Activated T-cell treated with anti-CD3 and anti-CD28 coated beads, Interleukin-2, amount 50 U/mL, for 72 hours (primary cell): ENCODE measurements at places on chromosomes 2 and 18.

GRCh38 chr2:130372055-130372832 is 16.4 kb downstream of the PTPN18 start:
- peak; percentile 92 for DNase-seq

DNA sequence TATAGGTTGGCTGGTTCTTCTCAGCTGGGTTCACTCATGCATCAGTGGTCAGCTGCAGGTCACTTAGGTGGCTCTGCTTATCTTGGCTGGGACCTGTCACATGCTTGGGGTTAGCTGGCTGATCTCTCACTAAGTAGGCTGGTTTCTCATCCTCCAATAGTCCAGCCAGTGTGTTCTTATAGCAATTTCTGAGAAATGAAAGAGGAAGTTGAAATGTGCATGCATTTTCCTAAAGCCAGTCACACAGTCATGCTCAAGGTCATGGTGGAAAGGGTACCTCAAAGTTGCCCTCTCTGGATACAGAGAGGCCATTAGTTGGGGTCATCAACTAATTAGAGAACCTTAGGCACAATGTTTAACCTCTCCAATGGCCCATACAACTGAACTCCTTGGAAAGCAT is 64.4 kb downstream of the KLHL29 start:
- no peak for DNase-seq

GRCh38 chr2:175552902-175553301 is 371.4 kb upstream of the ATP5MC3 start:
- DNase-seq = no peak

GRCh38 chr2:227608561-227609338 is 5.9 kb downstream of the SCYGR3 start:
- DNase-seq = peak; percentile 5

DNA sequence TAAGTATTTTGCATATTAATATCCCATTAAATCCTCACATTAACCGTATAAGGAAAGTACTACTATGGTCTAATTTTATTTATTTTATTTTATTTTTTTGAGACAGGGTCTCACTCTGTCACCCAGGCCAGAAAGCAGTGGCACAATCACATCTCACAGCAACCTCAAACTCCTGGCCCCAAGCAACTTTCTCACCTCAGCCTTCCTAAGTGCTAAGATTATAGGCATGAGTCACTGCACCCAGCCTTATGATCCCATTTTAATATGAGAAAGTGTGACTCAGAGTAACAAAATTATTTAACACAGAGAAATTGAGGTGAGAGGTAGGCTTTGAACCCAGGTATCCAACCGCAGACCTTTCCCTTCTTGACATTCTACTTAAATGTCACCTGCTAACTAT is 330.0 kb upstream of the POU3F3 start:
- no peak for DNase-seq

DNA sequence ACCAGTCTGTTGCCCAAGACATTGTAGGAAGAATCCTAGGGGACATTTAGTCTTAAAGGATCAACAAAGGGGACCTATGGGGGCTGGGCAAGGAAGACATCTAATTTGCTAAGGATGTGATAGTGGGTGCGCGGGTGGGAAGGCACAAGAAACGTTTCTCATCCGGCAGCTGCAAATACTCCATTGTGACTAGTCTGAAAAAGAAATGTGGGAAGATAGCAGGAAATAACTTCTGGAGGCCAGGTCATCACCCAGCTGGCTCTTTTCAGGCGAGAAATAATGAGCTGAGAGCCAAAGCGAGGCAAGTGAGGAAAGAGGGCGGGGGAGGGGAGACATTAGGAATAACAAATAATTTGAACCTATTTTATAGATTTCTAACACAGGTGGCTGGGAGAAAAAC is 70.3 kb upstream of the NCK2 start:
- no peak for DNase-seq

GRCh38 chr2:182904844-182905243 is 38.4 kb upstream of the FRZB start:
- no peak for DNase-seq

- DNase-seq = no peak
Measured at GRCh38 chr2:204452464-204453023, 92.7 kb upstream of the PARD3B start.

DNA sequence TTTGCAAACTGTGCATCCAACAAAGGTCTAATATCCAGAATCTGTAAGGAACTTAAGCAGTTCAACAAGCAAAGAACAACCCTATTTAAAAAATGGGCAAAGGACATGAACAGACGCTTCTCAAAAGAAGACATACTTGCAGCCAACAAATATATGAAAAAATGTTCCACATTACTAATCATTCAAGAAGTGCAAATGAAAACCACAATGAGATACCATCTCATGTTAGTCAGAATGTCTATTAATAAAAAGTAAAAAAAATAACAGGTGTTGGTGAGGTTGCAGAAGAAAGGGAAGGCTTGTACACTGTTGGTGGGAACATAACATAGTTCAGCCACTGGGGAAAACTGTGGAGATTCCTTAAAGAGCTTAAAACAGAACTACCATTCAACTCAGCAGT is 126.2 kb downstream of the NAT8 start:
- DNase-seq = no peak

- no peak for DNase-seq
Measured at GRCh38 chr18:34077599-34077998, 147.1 kb downstream of the NOL4 start.

DNA sequence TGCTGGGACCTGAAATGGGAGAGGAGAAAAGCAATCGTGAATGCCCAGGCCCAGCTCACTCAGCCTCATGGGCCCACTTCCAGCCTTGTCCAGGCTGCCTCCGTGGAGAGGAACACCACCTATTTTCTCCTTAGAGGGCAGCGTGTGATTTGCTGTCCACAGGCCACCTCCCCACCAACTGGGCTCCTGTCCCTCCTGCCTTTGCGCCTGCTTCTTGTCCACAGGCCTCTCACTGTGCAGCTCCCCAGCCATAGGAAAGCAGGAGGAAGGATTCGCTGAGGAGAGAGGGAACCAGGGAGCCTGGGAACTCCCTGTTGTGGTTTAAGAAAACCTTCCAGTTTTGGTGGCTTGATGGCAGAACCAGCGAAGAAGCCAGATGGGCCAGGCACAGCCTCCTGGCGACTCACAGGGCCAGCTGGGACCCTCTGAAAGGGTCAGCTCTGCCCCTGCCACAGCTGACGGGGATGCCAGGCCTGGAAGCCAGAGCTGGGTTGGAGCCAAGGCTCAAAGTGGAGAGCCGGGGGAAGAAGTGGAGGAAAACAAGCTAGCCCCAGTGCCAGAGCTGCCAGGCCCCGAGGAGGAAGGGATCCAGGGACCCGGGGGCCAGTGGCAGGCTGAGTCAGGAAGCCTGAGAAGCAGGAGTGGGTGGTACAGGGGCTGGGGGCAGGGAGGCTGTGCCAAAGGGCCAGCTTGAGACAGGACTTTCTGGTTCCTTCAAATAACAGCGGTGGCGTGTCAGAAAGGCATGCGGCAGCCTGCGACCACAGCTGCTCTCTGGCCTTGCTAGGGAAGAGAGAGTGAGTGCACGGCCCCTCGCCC is 9.9 kb downstream of the TMBIM1 start:
- no peak for DNase-seq

DNA sequence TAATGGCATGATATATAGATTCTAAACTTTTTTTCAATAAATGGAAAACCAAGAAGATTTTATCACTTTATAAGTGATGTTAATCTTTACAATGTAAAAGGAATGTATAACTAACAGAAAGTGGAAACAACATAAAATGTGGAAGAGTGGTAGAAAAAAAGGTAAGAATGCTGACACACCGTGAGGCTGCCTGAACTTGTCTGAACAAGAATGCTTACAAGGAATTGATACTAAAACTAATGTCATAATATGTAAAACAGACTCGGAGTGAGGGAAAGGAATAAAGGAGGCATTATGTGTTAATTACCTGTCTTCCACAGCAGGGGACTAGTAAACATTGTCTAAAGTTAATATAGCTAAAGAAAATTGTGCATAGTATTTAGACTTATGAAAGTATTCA is 958.8 kb upstream of the TMEFF2 start:
- DNase-seq = no peak

DNA sequence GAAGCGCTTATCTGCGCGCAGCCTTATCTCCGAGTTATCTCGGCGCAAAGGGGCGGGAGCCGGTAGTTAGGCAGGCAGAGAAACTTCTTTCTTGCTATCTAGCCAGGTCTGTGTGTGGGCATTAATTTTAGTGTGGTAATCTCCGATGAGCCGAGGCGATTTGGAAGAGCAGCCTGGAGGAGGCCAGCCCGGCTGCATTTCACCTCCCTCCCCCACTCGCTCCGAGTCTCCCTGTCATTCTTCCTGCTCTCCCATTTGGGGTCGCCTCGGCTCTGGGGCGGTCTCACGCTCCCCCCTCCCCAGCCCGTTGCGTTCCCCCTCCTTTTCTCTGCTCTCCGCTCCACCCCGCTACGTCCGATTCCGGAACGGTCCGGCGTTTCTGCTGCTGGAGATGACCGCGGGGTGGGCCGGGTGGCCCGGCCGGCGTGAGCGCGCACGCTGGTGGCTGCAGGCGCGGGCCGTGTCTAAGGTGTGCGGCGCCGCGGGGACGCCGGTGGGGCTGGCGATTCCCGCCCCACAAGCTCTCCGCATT is 566 bp downstream of the GATA6 start:
- DNase-seq = peak; percentile 32

- no peak for DNase-seq
Measured at GRCh38 chr18:52152036-52152435, 188.0 kb upstream of the DCC start.

DNA sequence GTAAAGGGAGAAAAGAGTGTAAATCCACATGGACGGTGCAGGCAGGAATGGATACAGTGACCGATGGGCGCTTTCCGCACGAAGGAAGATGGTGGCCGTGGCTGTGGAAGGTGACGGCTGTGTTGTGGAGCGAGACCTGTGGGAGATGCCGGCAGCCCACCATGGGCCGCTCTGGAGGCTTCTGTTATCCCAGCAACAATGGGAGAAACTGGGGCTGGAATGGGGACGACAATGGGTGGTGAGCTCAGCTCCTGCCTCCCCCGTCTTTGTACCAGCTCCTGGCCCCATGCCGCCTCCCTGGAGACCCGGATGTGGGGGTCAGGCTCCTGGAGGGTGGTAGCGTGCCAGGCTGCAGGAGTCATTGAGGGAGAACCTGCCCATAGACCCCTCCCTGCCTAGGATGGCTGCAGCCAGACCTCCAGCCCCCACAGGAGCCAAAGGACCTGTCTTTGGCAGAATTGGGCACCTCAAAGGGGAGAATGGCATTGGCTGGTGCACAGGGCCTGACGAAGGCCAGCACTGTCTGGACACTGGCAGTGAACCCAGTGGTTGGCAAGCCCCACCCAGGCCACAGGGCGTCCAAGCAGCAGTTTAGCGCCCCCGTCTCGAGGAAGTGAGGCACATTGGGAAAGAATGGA is 72.6 kb downstream of the SLC66A2 start:
- no peak for DNase-seq

DNA sequence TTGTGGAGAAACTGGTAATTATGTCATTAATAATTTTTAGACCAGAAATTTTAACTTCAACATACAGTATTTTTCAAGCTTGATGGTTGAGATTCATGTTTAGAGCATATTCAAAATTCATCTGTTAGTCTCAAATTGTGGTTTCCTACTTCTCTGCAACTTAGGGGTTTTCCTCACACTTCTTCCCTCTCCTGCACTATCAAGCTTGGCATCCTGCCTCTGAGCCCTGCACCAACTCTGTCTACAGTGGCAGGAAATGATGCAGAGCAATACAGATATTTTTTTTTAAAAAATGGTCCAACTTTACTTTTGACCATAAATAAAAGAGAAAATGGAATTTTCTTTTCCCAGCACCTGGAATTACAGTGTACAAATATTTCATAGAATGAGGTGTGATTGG is 247.3 kb downstream of the NUP35 start:
- no peak for DNase-seq

DNA sequence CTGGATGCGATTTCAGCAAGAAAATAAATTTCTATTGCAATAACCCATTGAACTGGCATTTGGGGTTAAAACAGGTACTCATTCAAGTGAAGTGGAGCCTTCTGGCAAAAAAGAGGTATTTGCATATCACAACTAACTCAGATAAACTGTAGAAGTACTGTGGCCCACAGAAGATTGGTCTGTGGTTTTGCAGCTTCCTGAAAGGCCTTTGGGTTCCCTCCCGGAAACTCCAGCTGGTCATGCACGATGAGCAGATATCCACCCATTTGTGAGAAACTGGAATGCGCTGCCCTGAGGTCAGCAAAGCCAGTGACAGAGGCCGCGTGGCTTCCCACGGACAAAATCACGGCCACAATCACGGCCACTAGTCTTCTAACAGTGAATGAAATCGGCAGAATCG is 106.3 kb downstream of the EPHA4 start:
- no peak for DNase-seq

- no peak for DNase-seq
Measured at GRCh38 chr18:32445846-32446245, 24.8 kb downstream of the GAREM1 start.

DNA sequence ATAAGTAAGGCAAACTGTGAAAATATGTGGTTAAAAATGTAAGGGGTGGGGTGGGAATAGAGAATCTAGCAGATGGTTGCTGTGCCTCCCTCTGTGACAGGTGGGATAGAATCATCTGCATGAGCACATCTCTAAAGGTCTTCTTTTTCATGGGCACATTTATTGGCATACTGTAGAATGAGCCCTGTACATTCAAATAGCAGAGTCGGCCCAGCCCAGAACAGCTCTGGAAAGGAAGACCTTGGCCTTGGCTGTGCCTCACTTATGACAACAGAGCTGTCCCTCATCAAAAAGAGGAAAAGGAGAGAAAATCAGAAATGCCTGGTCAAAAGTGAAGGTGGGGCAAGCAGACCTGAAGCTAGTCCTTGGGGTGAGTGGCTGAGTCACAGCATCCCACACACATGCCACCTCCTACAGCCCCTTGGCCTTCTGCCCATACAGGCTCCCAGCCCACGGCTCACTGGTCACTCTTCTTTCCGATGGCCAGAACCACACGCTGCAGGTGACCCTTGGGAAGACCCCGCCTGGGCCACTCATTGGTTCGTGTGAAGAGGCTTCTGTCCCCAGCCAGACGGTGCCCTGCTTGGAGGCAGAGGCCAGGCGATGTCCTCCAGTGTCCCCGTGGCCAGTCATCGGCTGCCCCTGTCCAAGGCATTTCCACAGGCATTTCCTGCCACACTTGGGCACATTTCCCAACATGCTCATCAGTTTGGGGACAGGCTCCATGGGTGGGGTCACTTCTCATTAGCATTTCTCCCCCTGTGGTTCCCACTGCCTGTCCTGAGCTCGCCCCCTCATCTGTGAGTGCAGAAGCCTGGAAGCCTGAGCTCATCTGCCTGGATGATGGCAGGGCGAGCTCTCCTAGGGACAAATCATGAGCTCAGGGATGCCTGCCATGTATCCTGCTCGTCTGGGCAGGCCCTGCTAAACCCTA is 113.6 kb downstream of the MCFD2 start:
- no peak for DNase-seq

DNA sequence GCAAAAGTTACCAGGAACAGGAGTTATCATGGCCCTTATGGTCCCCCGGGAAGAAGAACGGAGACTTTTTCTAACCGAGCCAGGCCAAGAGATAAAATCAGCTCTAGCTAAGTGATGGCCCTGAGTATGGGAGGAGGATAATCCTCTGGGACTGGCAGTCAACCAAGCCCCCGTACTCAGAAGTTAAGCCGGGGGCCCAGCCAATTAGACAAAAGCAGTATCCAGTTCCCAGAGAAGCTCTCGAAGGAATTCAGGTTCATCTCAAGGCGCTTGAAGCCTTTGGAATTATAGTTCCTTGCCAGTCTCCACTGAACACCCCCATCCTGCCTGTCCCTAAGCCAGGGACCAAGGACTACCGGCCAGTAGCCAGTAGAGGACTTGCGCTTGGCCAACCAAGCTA is 365.3 kb upstream of the TCF4 start:
- DNase-seq = no peak
